Upper lobe of left lung (tissue), 6 donors: ENCODE measurements at places on chromosomes 1 and 21. TPM values are rescaled to one million over a fixed set of nuclear protein-coding genes. Genes with fewer than 3 reads are reported as not detected.

GRCh38 chr1:121471523-121471922 is 286.7 kb downstream of the SRGAP2C start:
- no peak for DNase-seq

- peak; percentile 87 for DNase-seq
Measured at GRCh38 chr1:6486433-6487011, 4.9 kb downstream of the PLEKHG5 start.

- no peak for DNase-seq
Measured at GRCh38 chr1:31585736-31586365, 9.5 kb downstream of the TINAGL1 start.

DNA sequence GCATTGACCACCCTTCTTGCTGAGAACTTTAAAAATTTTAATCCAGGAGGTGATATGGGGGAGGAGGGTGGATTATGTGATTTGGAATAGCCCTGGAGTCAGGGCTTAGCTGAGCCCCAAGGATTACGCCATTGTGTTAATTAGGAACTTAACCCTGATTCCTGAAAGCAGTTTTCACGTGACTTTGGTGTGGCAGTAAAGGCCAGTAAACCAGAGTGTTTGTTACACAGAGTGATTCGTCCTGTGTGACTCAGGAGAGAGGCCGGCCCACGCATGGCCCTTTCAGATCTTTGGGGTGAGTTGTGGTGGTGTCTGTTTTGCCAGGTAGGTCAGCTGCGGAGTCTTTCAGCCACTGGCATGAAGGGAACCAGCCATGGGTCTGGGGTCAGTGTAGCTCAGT is 107.6 kb downstream of the NOS1AP start:
- DNase-seq = no peak

- peak; percentile 60 for DNase-seq
Measured at GRCh38 chr1:24300971-24301784, 18.0 kb upstream of the GRHL3 start.

GRCh38 chr1:8408151-8408839 is 90.4 kb downstream of the SLC45A1 start:
- no peak for DNase-seq

GRCh38 chr1:92949937-92950817 is 11.1 kb downstream of the DIPK1A start:
- DNase-seq = no peak

DNA sequence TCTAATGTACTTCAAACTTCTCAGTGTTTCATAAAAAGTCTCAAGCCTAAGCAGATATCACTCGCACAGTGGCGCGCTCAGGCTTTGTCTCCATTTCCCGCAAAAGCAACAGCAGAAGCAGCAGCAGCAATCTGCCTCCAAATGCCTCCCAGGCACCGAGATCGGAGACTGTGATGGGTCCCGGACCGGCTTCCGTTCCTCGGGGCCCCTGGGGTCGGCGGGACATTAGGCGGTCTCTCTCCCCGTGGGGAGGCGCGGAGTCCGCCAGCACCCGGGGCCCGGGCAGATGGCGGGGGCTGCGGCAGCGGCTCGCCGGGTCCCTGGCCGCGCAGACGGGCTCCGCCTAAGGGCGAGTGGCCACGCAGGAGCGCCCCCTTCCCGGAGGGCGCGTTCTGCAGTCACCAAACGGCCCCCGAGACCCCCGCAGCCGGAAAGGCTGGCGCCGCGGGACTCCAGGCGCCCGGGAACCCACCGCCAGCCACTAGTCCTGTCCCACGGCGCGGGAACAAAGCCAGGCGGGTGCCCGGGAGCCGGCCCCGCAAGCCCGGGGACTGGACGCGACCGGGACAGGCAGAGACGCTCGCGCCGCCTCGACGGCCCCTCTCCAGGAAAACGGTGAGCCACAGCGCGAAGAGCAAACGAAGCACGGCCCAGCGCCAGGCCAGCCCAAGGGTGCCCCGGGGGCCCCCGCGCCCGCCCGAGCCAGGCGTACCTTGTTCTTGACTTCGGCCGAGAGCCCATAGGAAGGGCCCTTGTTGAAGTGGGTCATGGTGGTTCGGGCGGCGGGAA is 590 bp downstream of the CNN3 start:
- peak; percentile 46 for DNase-seq

DNA sequence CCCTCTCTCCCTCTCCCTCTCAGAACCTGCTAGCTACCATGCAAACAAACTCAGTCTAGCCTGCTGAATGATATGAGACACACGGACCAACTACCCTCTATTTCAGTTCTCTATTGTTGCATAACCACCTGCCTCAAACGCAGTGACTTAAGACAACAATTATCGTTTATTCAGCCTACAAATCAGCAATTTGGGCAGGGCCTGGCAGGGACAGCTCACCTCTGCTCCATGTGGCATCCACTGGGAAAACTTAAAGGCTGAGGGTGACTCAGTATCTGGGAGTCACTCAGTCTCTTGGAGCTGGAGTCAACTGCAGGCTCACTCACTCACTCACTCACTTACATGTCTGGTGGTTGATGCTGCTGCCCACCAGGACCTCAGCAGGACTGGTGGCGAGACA is 121.3 kb downstream of the SEC16B start:
- DNase-seq = no peak

- DNase-seq = no peak
Measured at GRCh38 chr1:36560621-36561360, 78.1 kb upstream of the CSF3R start.

- DNase-seq = no peak
Measured at GRCh38 chr1:9183898-9184297, 50.7 kb upstream of the H6PD start.

GRCh38 chr1:43358121-43358745 is 548 bp upstream of the CDC20 start:
- DNase-seq = peak; percentile 97

GRCh38 chr1:200471739-200472138 is 61.9 kb upstream of the ZNF281 start:
- no peak for DNase-seq

DNA sequence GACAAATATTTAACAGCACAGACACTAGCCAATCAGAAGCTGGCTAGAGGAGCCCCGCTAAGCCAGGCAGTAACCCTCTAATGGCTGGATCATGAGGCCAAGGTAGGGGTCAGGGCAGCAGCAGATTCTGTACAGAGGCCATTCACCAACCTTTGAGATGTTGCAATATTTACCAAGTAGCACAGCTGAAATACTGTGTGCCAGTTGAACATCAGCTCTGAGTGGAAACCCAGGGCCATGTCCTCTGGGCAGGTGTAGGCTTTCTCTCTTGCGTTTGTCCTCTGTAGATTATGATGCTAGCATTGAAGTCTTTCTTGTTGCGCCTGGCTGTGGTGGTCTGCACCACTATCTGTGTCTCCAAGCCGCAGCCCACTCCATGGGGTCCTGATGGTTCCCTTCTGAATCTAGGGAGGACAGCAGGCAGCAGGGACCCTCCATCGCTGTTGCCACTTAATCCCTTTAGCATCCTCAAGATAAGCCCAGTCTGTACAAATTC is 2.5 kb upstream of the COG2 start:
- no peak for DNase-seq

DNA sequence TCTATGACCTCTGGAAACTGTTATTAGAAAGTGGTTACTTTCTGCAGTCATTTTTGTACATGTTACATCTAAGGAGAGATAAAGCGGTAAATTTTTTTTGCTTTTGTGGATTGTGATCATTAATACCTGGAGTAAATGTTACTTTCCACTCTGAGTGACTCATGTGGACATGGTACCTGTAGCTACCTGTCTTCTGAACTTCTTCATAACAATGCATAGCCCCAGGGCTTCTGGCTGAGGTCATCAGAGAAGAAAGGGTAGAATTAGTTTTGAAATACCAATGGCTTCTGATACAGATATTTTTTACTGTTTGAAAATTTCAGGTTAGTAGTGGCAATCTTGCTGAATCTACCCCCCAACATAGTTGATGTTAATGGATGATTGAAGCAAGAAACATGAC is 489.3 kb downstream of the RWDD3 start:
- no peak for DNase-seq

DNA sequence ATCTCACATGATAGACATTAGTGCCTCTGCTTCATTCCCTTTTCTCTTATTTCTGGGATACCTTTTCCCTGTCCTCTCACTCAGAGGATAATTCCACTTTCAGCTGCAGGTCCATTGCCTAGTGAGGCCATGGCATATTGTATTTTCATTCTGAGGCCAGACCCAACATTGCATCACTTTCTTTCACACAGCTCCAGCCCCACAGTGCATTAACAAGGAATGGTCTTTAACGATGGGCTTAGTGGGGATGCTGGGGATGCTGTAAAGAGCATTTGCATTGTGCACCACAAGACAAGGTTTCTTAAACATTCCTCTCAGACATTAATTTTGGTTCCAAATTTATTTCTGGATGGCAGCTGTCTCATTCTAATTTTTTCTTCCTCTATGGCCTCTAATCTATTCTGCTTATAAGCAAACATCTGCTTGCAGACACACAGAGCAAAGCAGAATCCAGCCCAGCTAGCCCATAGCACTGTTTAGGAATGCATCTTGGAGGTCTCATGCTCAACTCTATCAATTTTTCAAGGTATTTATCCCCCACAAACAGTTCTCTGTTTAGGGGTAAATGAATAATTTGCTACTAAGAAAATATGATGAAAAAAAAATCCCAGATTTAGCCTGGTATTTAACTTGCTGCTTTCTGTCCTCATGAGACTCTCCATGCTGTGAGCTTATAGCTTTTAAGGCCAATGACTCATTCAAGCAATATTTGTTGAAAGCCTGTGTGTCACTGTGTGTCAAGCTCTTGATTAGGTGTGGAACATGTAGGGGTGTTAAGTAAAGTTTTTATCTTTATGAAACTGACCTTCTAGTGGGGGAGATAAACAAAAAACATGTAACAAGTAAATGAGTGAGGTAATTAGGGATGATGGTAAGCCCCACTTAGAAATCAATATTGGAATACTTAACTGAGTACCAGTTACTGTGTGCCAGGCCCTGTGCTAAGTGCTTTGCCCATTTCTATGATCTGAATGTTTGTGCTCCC is 44.5 kb upstream of the CCDC190 start:
- DNase-seq = no peak

GRCh38 chr1:16237343-16237830 is 404 bp upstream of the CPLANE2 start:
- DNase-seq = no peak

DNA sequence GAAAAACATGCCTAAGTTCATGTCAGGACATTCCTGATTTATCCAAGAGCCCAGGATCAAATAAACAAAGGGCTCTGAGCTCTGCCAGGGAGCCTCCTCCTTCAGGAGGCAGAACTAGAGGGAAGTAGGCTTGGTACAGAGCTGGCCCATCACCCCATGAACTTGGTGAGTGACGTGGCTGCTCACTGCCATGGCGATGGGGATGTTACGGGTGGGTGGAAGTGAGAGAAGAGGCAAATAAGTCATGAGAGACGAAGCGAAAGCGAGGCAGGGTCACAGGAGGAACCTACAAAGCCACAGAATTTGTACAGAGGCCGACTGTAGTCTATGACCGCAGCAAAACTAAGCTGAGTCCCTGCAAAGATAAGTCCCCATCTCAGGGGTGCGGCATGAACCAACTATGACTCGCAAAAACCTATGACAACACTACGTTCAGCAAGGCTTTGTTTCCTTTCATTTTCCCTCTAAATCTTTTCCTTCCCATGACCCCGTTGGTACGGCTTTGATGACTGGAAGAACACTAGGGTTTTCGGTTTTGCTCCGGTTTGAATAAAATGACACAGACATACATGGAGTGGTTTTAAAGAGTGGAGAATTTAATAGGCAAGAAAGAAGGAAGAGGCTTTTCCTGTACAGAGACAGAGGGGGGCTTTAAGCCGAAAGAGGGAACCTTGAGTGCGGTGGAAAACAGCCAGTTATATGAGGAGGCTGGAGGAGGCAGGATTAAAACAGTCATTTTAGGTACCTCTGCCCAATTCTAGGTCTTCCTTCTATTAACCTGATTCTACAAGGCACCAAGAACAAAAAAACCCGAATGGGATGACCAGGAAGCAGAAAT is 74.1 kb downstream of the CD46 start:
- DNase-seq = peak; percentile 92

- peak; percentile 27 for DNase-seq
Measured at GRCh38 chr1:17307946-17308345, at the start of gene PADI4. Gene PADI4, plus strand, starts transcription at chr1:17308197. Its CDS starts 26 bp downstream, at chr1:17308223.

DNA sequence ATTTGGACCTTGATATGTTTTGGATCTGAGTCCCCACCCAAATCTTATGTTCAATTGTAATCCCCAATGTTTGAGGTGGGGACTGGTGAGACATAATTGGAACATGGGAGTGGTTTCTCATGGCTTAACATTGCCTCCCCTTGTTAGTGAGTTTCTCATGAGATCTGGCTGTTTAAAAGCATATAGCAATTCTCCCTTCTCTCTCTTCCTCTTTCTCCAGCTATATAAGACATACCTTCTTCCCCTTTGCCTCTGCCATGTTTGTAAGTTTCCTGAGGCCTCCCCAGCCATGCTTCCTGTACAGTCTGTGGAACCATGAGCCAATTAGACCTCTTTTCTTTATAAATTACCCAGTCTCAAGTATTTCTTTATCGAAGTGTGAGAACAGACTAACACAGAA is 692.4 kb downstream of the KCNT2 start:
- DNase-seq = no peak

CTTNBP2NL gene
- 33.1 TPM for total RNA-seq

CLIC6 gene
- 42.6 TPM for total RNA-seq

ST6GALNAC5 gene
- total RNA-seq = 18.9 TPM

ZBTB8OS gene
- 41.1 TPM for total RNA-seq

CNIH3 gene
- 3.7 TPM for total RNA-seq

DENND2D gene
- total RNA-seq = 69.7 TPM

DBT gene
- 4.4 TPM for total RNA-seq

VANGL1 gene
- total RNA-seq = 7.9 TPM

NDC1 gene
- total RNA-seq = 1.2 TPM

SV2A gene
- total RNA-seq = 1.0 TPM
